ENCODE measurements at places on chromosomes 5 and 9. TPM values are rescaled to one million over a fixed set of nuclear protein-coding genes. Genes with fewer than 3 reads are reported as not detected.

The SPINK4 gene
- not detected for total RNA-seq

The GPRIN1 gene
- total RNA-seq, result 6.3 TPM

The FBP2 gene
- not detected for total RNA-seq

The IFNA2 gene
- not detected for total RNA-seq

The GARIN3 gene
- total RNA-seq, result not detected

The CRB2 gene
- not detected for total RNA-seq

The CRAT gene
- total RNA-seq, result 33.6 TPM

The CTXN3 gene
- not detected for total RNA-seq

The AIF1L gene
- total RNA-seq, result 0.51 TPM

The WNT8A gene
- not detected for total RNA-seq

The AGXT2 gene
- not detected for total RNA-seq

The TRIM7 gene
- total RNA-seq, result 2.3 TPM

The SHROOM1 gene
- total RNA-seq, result 4.1 TPM

The FOXD4L6 gene
- not detected for total RNA-seq

The ALG2 gene
- total RNA-seq, result 41.6 TPM

The SHISAL2B gene
- not detected for total RNA-seq

The PRDM9 gene
- total RNA-seq, result not detected

The STPG3 gene
- total RNA-seq, result not detected

The NR5A1 gene
- total RNA-seq, result not detected

The SPATA6L gene
- total RNA-seq, result 1.2 TPM

The DMRT3 gene
- not detected for total RNA-seq

The ZDHHC11B gene
- total RNA-seq, result under 0.01 TPM

The SLC4A9 gene
- total RNA-seq, result not detected

The CDC20B gene
- not detected for total RNA-seq

The UBTD2 gene
- 24.9 TPM for total RNA-seq

The FAT2 gene
- total RNA-seq, result under 0.01 TPM

The MRPS30 gene
- 65.0 TPM for total RNA-seq

The HMCN2 gene
- total RNA-seq, result under 0.01 TPM

The C5orf15 gene
- 31.8 TPM for total RNA-seq

The CHMP5 gene
- total RNA-seq, result 124 TPM

The RORB gene
- 2.1 TPM for total RNA-seq

The TTC16 gene
- under 0.01 TPM for total RNA-seq

The RIOK2 gene
- total RNA-seq, result 25.4 TPM

The LCNL1 gene
- 3.3 TPM for total RNA-seq

The FBP1 gene
- not detected for total RNA-seq

The CATSPER3 gene
- total RNA-seq, result under 0.01 TPM

The EDIL3 gene
- total RNA-seq, result 9.2 TPM

The IFNK gene
- total RNA-seq, result not detected

The GPR150 gene
- total RNA-seq, result 0.33 TPM

The COL5A1 gene
- 63.7 TPM for total RNA-seq
